ENCODE measurements at places on chromosomes 1 and 21. TPM values are rescaled to one million over a fixed set of nuclear protein-coding genes. Genes with fewer than 3 reads are reported as not detected.
A peak's percentile ranks its signal among the peaks of the same experiment; 100 is the strongest.

DNA sequence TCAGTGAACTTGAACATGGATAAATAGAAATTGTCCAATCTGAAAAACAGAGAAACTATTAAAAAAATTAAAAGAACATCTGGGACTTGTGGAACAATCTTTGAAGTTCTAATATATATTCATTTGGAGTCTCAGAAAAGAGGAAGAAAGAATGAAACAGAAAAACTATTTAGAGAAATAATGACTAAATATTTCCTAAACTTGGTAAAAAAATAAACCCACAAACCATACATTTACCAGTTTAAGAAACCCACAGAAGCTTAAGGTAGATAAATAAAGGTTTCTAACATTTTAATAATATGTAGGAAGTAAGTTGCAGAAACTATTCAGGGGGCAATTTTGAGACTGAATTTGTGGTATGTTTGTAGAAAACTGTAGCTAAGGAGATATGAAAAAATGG is 437.8 kb downstream of the PTBP2 start:
- DNase-seq, result no peak

GRCh38 chr1:108117945-108118902 is 81.9 kb downstream of the SLC25A24 start:
- no peak for DNase-seq

DNA sequence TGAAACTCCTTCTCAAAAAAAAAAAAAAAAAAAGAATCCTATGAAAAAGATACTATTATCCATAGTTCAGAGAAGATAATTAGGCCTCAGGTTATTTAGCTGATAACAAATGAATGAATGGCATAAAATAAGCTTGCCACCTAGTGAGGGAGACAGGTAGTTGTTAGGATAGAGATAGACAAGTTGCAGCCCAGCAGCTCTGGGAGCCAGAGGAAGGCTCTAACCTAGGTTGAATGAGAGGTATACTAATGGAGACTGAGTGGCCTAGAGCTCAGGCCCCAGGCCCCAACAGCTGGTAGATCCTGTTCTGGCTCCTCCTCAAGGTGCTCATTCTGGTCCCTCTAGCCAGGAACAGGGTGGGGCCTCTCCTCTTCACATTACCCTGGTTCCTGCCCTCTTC is 20.6 kb upstream of the RSPO1 start:
- no peak for DNase-seq

DNA sequence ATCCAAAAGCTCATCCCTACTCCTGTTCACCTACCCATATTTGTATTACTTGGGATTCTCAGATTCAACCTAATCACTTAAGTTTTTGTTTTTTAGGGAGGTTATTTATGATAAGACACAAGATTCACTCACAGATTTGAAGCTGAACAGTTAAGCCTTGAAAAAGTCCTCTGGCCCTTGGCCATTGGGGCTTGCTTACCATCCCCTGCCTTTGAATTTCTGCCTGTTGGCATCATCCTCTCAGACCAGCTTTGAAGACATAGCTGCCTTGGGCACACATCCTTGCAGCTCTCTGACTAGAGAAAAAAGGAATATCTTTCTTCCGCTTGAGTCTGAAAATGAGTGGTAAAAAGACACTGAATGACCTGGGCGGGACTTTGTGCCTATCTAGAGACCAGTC is 41.8 kb upstream of the RALGPS2 start:
- no peak for DNase-seq

DNA sequence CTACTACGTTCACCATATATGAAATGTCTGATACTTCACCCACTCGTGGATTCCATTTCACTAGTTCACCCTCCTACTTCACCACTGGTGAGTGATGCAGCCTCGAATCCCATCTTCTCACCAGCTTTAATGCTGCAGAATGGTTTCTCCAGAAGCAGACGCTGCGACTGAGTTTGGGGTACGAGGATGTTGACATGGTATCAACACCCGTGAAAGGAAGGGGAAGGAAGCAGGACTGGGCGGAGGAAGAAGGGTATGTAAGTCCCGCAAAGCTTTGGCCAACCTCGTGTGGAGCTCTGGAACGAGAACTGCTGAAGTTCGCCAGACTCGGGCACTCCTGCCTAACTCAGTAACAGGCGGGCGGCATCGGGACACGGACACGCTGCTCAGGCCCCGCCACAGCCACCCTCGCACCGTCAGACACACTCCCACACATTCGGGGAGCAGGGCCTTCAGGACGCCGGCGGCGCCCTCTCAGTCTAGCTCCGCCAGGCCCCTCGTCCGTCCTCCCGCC is 833 bp upstream of the DIP2A start:
- no peak for DNase-seq

DNA sequence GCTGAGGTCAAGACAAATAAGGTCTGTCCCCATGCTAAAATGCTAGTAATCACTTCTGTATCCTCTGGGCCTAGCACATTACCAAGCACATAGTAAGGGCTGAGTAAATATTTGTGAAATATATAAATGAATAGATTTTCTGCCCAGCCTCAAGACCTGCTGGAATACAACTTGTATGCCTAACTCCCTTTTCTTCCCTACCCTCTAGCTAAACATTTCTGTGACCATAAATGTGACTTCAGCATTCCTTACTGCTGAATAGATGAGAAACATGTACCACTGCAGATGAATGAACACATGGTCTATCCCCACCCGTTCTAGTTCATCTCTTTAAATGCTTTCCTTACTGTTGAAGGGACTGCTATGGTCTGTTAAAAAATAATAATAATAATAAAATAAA is 209.0 kb upstream of the HOOK1 start:
- DNase-seq, result no peak

GRCh38 chr1:235971571-235972310 is 93.1 kb downstream of the NID1 start:
- DNase-seq, result peak; percentile 91

DNA sequence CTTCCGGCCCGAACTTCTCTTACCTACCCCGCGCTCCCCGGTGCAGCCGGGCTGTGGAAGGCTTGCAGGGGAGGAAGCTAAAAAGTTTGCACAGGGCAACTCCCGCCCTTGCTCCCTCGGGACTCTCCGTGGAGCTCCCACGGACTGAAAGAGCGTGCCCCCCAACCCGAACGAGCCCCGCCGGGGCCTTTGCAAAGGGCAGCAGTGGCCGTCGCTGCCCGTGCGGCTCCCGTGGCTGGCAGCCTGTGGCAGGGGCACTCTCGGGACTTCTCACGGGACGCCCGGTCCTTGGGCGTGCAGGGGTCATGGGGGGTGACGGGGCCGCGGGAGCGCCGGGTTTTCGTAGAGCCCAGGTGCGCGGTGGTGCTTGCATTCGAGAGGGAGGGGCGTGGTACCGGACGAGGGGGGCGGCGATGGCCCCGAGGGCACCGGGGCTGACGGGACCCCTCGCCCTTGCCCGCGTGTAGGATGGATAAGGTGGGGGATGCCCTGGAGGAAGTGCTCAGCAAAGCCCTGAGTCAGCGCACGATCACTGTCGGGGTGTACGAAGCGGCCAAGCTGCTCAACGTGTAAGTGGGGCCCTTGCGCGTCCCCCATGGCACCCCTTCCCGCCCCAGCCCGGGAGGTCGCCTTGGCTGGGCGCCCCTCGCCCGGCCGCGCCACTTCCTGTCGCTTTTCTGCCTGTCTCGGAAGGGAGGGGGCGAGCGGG is 711 bp downstream of the GADD45A start:
- DNase-seq, result peak; percentile 52

DNA sequence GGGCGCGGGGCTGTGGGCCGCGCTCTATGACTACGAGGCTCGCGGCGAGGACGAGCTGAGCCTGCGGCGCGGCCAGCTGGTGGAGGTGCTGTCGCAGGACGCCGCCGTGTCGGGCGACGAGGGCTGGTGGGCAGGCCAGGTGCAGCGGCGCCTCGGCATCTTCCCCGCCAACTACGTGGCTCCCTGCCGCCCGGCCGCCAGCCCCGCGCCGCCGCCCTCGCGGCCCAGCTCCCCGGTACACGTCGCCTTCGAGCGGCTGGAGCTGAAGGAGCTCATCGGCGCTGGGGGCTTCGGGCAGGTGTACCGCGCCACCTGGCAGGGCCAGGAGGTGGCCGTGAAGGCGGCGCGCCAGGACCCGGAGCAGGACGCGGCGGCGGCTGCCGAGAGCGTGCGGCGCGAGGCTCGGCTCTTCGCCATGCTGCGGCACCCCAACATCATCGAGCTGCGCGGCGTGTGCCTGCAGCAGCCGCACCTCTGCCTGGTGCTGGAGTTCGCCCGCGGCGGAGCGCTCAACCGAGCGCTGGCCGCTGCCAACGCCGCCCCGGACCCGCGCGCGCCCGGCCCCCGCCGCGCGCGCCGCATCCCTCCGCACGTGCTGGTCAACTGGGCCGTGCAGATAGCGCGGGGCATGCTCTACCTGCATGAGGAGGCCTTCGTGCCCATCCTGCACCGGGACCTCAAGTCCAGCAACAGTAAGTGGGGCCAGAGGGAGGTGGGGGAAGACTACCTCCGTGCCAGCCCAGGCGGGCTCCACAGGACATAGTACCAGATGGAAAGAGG is 808 bp downstream of the MAP3K21 start:
- no peak for DNase-seq

- DNase-seq, result no peak
Measured at GRCh38 chr1:156746406-156746727, 5.1 kb downstream of the HDGF start.

DNA sequence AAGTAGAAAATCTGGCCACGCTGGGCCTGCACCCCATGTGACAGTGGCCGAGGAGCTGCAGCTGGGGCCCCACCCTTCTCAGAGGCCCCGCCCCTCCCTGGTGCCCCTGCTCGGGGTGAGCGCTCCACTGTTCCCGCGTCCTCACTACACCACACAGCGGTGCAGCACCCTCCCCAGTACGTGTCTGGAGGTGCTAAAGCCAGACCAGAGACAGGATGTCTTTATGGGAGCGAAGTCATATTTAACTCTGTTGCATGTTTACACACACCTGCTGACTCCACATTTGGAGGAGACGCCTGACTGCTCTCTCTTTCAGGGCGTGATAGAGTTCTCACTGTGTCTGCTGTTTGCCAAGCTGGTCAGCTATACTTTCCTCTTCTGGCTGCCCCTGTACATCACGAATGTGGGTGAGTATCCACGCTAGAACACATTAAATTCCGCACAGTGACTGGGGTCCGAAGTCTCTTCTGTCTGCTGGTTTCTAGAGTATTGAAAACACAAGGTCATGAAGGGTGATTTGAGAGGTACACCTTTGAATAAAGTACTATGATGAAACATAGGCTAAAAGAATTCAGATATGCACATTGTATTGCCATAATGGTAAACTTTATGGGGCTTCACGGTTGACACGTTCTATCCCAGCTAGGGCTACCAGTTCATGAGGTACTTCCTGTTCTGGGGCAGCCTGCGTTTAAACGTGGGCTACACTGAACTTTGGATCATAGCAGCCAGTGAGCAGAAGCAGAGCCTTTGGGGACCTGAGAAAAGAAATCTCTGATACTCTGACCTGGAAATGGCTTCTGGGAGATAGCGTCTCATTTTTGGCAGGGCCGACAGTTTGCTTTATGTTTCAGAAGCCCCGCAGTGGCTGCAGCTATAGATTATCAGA is 48.4 kb downstream of the SLC37A1 start:
- DNase-seq, result no peak

DNA sequence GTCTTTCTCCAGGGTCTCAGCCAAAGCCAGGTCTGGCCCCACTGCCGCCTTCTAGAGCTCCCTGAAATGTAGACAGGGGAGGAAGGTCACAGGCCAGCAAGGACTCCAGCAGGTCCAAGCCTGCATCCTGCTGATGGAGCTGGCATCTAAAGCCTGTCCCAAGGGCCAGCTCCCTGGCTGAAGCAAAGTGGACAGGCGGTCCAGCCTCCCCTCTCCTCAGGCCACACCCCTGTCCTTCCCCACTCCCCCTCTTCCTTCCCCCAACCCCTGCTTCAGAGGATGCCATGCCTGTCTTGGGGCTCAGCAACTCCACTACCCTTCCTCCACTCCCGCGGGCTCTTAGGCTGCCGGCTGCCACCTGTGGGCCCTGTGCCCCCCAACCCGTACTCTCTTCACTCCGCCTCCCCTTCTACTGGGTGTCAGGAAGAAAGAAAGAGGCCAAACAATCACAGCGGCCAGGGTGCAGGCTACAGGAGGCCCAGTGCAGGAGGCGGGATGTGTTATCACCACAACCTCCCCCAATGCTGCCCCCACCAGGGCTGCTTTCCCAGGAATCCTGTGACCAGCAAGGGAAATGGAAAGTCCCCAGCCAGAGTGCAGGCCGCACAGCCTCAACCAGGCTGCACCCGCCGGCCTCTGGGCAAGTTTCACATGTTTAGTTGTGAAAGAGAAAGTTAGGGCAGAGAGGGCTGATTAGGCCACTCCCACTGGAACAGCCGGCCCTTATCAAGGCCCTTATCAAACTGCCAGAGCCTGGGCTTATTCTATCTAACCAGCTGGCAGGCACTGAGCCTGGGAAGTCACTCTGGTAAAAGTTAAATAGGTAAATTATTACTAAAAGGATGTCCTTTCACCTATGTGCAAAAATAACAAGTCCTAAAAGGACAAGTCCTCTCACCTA is 34.1 kb downstream of the ACOT7 start:
- peak; percentile 76 for DNase-seq

DNA sequence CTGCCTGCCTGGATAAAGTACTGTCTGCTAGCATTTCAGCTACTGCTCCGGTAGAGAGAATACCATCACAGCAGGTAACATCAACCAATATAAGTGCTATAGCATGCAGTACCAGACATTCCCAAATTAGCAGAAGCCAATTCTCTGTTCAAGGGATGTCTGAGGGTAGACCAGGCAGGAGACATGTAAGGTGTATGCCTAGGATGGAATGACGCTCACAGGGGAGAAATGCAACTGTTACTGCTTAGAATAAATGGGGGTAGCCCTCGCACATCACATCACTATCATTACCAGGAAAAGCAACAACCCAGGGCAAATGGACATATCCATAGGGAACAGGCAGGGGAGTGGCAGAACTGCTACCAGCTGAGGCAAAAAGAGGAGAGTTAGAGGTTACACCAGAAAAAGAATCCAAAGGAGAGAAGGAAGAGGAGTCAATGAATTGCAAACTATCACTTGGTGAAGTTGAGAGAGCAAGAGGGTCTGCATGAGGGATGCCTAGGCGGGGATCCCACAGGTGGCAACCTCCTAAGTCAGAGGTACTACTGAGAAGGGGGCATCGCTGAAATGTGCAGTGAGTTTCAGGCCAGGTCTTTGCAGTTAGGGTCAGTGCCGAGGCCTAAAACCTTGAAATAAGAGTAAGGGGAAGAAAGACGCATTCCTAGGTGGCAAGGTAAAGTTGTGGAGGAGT is 1.1 kb downstream of the UBE2Q1 start:
- no peak for DNase-seq

- no peak for DNase-seq
Measured at GRCh38 chr1:88579598-88579997, 104.5 kb upstream of the PKN2 start.

The FBXO28 gene
- 30.2 TPM for total RNA-seq

The CCDC27 gene
- not detected for total RNA-seq

The IL22RA1 gene
- not detected for total RNA-seq
